Globus pallidus (tissue), 1 donor: ENCODE measurements at places on chromosomes 3 and 15.

DNA sequence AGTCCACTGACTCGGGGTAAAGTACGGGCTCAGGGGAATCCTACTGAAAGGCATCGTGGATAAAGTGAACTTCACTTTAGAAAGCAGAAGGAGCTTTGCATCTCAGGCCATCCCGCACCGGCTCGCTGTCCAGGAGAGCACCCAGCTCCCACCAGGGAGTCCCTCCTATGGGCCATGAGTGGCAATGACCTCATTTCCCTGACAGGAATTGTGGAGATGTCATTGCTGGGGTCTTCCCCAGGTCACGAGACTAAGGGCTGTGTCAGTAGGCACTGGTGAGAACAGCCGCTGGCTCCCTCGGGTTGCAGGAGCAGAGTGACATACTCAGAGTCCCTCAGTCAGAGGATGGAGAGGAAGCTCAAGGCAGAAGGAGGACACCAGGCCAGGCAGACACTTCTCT is 97.3 kb downstream of the XXYLT1 start:
- no peak for DNase-seq

DNA sequence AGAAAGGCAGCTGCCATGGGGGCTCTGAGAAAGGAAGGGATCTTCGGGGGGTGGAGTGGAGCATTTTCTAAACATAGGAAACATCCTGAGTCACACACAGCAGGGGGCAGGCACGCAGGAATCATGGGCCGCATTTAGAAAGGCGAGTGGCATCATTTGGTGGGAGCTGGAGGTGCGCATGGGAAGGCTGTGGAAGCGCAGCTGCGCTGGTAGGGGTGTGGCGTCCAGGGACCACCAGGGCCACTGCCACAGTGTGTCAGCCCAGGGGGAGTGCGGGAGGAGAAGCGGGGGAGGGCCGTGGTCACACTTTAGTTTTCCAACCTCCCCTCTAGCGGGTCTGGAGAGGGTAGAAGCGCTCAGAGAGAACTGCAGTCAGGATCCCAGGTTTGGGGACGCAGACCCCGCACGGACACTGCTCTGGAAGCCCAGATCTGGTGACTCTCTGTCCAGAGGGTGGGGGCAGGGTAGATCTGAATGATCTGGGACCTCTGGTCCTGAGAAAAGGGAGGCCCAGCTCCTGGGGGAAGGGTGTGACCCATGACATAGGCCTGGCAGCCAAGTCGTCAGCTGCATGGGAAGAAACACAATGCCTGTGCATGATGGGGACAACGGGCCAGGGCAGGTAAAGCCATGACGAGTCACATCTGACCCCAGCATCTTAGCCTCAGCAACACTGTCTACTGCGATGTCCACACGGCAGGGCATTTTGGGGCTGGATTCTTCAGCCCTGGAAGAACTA is 88.0 kb upstream of the IQSEC1 start:
- DNase-seq: no peak

DNA sequence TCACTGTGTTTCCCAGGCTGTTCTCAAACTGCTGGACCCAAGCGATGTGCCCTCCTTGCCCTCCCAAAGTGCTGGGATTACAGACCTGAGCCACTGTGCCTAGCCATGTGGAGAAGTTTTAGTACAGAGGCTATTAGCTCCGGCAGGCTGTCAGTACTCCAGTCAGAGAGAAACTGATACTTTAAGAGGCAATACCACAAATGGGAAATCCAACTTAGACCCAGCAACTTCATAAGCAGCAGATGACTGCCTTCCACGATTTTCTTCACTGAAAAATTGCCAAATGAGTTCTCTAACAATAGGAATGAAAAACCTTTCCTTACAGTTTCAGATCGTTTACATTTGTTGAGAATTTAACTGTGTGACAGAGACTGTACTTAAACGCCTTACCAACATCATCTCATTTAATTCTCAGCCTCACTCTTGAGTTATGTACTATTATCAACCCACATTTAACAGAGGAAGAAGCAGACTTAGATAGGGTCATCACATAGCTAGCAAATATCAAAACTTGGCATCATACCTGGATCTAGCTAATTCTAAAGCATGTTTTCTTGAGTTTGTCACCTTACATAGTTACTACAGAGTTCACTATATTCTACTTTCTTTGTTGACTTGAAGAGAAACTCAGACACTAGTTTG is 127.4 kb downstream of the TCF12 start:
- DNase-seq: no peak

DNA sequence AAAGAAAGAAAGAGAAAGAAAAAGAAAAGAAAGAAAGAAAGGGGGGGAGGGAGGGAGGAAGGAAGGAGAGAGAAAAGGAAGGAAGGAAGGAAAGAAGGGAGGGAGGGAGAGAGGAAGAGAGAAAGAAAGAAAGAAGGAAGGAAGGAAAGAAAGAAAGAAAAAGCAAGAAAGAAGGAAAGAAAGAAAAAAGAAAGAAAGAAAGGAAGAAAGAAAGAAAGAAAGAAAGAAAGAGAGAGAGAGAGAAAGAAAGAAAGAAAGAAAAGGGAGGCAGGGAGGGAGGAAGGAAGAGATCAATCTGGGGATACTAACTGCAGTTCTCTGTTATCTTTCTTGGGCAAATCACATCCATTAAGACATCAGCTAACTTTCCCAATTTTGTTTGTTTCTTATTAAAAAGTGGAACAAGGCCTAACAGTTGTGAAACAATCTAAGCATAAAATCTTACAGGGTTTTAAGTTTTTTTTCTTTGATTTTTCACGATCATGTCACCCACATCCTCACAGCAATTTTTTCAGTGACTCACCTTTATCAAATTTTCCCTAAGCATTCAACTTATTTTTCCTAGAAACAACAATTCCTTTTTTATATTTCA is 36.8 kb downstream of the TBC1D2B start:
- no peak for DNase-seq

GRCh38 chr15:90872486-90873184 is 4.2 kb downstream of the FURIN start:
- DNase-seq: no peak

- no peak for DNase-seq
Observed at GRCh38 chr3:26596335-26596734, 26.2 kb upstream of the LRRC3B start.

DNA sequence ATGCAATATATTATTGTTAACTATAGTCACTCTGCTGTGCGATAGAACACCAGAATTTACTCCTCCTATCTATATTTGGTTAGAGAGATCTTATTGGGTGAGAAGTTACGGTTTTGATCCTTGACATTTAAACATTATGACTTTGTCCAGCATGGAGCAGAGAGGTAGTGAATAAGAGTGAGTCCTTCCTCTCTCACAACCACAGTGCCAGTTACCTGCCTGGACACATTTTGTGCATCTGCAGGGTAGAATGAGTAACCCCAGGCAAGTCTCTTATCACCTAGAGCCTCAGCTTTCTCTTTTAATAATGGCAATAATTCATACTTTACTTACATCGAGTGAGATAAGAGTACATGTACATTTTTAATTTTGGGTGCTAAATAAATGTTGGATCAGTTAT is 24.1 kb downstream of the KAT2B start:
- no peak for DNase-seq

DNA sequence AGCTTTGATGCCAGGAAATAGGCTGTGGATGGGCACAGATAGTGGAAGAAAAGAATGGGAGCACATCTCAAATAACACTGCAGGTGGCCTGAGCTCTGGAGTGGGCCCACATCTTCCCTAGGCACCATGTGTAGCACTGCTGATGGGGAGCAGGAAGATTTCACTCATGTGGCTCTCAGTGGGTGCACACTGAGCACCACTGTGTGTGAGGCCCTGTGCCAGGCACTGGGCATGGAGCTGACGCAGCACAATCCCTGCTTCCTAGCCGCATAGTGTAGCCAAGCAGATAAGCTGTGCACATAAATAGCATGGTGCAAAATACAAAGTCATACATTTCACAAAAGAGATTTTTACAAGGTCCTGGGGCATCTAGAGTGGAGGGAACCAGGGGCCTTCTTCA is 101.6 kb downstream of the MOBP start:
- no peak for DNase-seq

DNA sequence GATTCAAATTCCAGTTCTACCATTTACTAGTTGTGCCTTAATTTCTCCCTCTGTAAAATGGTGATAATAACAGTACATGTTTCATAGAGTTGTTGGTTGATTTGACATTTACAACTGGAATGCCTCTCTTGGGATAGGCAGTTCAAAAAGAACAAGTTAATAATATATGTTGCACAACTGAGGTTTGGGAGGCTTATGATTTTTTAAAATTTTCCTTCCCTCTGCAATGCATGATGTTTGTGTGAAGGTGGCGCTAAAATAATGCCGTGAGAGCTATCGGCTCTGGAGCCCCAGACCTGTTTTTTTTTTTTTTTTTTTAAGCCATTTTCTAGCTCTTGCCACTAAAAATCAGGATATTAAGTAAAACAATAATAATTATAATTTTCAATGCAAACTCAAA is 18.6 kb downstream of the DNAJB11 start:
- no peak for DNase-seq

GRCh38 chr3:187594272-187594671 is 75.9 kb downstream of the SST start:
- no peak for DNase-seq

GRCh38 chr15:60137711-60138396 is 133.7 kb downstream of the FOXB1 start:
- DNase-seq: no peak

GRCh38 chr15:41928637-41929620 is 35.1 kb upstream of the SPTBN5 start:
- DNase-seq: no peak

DNA sequence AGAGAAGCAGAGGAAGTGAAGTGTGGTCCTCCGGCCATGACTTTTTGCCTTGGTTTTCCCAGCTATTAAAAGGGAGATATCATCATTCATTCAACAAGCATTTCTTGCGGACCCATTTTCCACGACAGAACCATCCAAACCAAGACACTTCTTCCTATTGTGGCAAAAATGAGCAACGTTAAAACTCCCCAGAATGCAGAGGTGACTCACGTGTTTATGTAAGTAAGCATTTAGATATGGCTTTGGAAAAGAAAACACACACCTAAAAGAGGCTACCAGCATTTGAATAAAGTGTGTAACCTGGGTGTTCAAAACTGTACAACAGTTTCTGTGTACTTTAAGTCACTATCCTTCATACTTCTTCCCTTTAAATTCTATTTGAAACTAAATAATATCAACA is 181.3 kb downstream of the RORA start:
- no peak for DNase-seq

DNA sequence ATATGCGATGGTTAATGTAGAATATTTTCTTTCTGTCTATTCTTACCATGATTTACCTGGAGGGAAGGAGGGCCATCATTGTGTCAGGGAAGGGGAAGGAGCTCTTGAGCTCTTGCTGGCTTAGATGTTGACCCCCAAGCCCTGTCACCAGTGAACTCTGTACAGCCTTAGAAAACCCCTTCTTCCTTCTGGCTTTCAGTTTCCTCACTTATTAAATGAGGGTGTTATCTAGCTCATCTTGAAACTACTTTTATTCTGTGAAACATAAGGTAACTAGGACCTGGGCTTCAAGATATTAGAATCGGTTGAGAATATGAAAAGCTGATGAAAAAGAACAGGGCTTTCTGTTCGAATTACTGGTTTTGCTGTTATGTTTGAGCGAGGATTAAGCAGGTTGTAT is 25.1 kb upstream of the UTS2B start:
- no peak for DNase-seq

DNA sequence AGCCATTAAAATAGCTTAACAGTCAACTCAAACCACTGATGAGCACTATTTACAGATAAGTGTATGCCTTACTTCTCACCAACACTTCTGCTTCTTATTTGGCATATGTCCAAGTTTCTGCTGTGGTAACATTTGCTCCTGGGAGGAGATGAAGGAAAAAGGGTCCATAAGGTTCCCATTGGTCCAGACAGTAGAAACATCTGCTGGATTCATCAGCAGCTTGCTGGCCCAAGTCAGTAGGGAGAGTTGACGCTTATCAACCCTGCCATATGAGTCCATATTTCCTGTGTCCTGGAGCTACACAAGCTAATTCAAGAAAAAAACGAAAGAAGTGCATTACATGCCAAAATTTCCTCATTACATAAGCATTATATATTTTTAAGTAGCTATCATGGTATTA is 824.5 kb downstream of the CADM2 start:
- DNase-seq: no peak

DNA sequence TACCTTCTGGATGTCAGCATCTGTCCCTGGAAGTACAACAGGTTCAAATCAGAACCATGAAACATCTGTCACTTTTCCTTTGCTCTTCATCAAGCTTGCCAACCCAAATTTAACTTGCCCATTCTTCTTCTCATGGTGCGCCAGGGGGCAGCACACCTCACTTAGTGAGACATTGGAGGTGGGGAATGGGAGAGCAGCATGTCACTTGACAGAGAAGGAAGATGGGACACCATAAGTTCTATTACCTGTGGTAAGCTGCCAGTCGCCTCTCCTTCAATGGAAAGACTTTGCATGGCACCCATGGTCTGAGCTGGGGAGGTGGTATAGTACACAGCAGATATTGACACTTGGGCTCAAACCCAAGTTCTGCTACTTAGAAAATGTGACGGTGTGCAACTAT is 2.9 kb downstream of the SCN5A start:
- no peak for DNase-seq

- DNase-seq: no peak
Observed at GRCh38 chr3:55512571-55513343, 25.7 kb upstream of the WNT5A start.
